Epithelial cell of proximal tubule (primary cell): ENCODE measurements at places on chromosomes 16 and 17. TPM values are rescaled to one million over a fixed set of nuclear protein-coding genes. Genes with fewer than 3 reads are reported as not detected.

The ACSF3 gene
- 16.5 and 27.7 TPM in 2 replicates for total RNA-seq

The MGAT5B gene
- 1.7 and 7.5 TPM in 2 replicates for total RNA-seq

DNA sequence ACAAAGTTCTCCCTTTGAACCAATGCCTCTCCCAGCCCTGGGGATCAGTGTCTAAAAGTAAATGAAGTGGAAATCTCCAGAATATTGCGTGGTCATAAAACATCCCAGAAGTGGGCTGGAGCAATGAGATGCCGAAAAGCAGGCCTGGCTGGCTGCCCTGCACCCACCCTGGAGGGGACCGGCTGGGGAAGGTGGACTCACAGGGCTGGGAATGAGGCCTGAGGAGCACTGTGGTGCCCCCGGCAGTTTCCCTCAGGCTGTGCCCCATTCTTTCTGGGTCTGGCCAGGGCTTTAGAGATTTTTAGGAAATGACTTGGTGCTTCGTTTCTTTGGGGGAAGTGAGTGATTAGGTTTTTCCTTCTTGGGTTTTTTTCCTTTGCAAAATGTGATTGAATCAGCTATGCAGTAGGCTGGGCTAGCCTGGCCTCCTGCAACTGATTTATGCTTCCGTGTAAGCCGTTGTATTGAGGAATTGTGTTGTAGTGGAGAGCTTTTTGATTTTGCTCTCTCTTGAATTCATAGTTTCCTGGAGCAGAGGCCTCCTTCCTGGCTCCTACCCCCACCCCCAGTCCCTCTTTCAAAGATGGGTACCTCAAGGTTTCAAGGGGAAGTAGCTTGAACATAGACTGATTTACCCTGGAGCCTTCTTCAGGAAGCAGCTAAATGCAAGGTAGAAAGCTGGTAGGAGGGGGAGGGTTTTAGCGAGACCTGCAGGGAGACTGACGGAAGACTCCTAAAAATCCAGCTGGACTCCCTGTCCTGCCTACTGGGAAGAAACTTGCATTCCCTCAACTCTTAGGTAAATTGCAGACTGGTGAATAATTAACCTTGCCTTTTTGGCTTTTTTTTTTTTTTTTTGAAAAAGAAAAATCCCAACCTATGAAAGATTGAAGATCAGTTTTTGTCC lies 170.2 kb downstream of the RAB11FIP4 start:
- DNase-seq = no peak

GRCh38 chr16:77898671-77899211 lies 110.4 kb downstream of the VAT1L start:
- DNase-seq = peak; percentile 59

- DNase-seq = no peak
These were observed 10.9 kb downstream of the HSPB9 start for GRCh38 chr17:42133461-42134041.

DNA sequence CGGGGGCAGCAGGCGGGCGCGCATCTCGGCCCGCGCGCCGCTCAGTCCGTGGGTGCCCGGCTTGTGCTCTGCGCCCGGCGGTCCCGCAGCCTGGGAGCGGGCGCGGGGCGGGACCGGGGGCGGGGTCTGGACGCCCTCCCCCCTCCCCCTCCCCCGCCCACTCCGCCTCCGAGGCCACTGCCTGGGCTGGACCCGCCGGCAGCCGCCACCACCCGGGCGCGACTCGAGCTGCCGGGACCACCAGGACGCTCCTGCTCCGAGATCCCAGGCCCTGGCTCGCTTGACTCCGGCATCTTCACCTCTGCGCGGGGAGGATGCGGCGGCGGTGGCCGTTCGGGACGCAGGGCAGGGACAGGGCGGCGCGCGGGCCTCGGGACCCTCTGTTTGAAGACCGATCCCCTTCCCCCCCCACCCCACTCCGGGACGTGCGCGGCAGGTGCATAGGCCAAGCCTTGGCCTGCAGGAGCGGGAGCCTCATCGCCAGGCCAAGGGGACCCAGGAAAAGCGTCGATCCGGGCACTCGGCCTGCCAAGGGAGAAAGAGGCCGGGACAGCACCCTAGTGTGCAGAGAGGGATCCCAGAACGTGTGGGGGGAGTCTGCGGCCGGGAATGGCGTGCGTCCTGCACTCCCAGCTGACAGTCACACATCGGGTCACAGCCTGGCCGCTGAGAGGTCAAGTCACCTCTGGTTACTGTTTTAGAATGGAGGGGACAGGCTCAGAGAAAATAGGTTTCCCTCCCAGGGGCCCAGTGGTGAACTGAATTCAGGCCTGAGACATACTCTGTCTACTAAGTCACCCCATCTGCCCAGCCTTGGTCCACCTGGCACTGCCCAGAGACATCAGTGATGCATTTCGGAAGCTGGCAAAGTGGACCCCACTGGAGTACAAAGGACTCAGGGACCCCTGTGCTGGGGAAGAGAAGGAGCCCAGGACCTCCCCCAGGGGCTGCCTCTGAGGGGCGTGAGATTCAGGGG lies at the start of gene HS3ST6:
TSS of gene HS3ST6 (minus strand) at position 65 of the 976 bp plus-strand sequence. CDS start 92 bp downstream, outside the sequence.
- no peak for DNase-seq
